ENCODE measurements at places on chromosomes 7 and 10.
A peak's percentile ranks its signal among the peaks of the same experiment; 100 is the strongest.

DNA sequence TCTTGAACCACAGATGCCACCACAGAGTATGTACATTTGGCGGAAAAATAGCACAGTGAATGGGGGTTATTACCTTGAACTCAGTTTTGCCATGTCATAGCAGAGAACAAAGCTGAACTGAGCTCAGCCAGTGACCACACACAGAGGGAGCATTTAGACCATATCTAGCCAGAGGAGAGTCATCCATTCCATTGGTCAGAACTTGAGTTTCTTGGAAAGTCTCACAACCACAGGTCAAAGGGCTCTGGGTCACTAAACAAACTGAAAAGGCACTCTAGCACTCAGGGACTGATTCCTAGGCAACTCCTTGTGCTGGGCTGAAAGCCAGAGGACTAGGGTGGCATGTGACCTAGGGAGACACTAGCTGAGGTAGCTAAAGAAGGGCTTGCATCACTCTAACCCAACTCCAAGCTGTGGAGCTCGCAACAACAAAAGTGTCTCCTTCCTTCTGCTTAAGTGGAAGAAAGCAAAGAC is 239.7 kb upstream of the SEMA3D start:
- no peak for DNase-seq

DNA sequence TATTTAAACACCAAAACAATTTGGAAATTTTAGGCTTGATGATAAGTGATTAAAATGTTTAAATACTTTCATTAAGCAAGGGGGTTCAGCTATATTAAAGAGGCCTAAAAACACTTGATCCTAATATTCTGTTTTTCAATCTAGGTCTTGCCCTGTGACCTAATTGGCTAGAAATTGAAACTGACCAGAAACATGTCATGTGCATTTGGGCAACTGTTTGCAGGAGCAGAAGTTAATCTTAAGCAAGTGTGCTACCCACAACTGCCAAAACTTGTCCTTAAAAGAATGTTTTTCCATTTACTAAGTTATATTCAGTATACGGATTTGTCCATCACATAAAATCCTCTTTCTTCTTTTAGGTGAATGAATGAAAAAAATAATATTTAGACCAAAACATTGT is 167.3 kb downstream of the PPP1R3A start:
- DNase-seq, result no peak

- DNase-seq, result no peak
These were observed 81.6 kb downstream of the DNAJB6 start for GRCh38 chr7:157418204-157419034.

GRCh38 chr7:155438777-155439176 is 19.2 kb upstream of the EN2 start:
- DNase-seq, result no peak

GRCh38 chr7:152756116-152756515 is 3.4 kb upstream of the ACTR3B start:
- no peak for DNase-seq

GRCh38 chr7:2689951-2690705 is 2.1 kb downstream of the AMZ1 start:
- no peak for DNase-seq

GRCh38 chr7:32427769-32428291 is 62.4 kb downstream of the LSM5 start:
- peak; percentile 63 for DNase-seq

DNA sequence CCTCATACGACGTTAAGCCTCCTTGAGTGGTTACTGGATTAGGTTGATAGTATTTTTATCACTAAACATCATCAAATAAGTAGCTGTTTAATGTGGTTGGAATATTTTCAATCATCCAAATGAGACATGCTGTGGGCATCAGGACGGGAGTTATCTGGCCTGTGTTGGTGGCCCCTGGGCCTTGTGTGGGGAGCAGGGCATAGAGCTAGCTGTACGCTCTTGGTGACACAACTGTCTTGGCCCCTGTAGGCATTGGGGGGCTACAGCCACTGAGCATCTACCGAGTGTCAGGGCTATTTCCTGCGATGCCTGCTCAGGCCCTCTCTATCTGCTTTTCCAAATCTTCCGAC is 28.3 kb downstream of the BAG3 start:
- DNase-seq, result no peak

GRCh38 chr7:129421717-129422250 is 12.4 kb upstream of the STRIP2 start:
- no peak for DNase-seq

- no peak for DNase-seq
These were observed 300.7 kb downstream of the HDAC9 start for GRCh38 chr7:18796216-18796615.

DNA sequence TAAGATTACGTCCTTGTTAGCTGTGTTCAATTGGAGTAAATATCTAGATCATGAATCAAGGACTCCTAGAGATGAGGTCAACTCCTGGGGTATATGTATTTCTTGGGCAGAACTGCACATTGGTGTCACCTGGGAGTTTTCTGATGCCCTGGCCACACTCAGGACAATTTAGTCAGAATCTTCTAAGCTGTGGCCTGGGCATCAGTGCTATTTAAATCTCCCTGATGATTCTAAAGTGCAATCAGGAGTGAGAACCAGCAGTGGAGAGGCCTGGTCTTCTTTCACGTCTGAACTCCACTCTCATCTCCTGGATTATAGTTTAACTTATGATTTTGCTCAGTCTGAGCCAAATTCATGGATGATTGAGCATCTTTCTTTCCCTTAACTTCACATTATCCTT is 218.0 kb downstream of the BMPER start:
- DNase-seq, result no peak

- DNase-seq, result no peak
These were observed 24.4 kb upstream of the TES start for GRCh38 chr7:116185956-116186355.

- no peak for DNase-seq
These were observed 380.7 kb upstream of the PFKP start for GRCh38 chr10:2686691-2687090.

DNA sequence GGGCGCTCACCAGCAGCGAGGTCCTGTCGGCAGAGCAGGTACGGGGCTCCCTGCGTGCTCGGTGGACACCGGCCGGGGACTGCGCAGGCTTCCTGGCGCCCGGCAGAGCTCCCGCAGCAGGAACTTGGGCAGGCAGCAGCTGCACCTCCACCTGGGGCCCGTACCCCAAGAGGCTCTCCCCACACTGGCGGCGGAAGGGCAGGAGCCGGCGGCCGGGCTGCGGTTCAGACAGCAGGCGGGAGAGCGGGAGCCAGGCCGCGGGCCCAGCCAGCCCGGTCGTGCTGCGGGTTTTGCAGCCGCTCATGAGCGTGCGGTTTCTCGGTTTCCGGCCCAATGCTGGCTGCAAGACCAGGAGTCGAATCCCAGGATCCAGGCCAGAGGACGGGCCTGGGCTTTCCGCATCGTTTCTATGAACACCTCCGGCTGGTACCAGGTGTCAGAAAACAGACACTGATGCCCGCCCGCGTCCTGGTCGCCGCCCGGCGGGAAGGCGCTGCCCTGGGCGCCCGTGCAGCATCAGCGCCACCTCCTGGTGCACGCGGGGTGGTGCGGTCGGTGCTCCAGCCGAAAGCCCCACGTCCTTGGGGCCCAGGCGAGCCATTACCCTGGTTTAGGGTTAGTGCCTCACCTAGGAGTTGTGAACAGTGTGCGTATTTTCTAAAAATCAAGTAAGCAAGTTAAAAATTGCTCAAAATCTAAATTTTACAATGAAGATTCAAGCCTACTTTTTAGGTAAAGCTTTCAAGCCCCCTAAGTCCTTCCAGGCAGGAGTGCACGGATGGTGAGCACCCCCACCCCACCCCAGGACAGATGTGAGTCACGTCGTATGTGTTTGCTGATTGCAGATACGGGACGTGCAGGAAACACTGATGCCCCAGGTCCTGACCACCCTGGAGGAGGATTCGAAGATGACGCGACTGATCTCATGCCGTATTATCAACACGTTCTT is 47.4 kb upstream of the PRKAR1B start:
- DNase-seq, result peak; percentile 25

DNA sequence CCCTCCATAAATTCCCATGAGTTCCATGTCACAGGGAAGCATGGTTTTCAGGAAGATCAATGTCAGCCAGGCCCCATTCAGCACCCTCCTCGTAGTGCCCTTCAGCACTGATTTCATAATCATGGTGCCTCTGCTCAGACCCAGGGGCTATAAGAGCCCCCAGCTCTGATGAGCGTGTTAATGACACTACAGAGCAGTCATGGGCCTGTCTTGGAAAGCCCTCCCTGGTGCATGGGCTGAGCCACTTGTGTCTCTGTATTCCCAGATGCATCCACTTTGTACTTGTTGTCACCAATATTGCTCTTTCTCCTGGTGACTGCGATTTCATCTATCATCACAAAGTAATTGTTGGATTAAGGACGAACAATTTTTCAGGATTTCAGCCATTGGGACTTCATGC is 154.6 kb downstream of the ADARB2 start:
- DNase-seq, result no peak

GRCh38 chr7:141551094-141551781 is at the start of gene AGK:
Gene AGK (plus strand): TSS chr7:141551410. CDS start chr7:141555467, 4,057 bp downstream.
- peak; percentile 71 for DNase-seq

- no peak for DNase-seq
These were observed 5.5 kb upstream of the MNX1 start for GRCh38 chr7:157016024-157016351.

DNA sequence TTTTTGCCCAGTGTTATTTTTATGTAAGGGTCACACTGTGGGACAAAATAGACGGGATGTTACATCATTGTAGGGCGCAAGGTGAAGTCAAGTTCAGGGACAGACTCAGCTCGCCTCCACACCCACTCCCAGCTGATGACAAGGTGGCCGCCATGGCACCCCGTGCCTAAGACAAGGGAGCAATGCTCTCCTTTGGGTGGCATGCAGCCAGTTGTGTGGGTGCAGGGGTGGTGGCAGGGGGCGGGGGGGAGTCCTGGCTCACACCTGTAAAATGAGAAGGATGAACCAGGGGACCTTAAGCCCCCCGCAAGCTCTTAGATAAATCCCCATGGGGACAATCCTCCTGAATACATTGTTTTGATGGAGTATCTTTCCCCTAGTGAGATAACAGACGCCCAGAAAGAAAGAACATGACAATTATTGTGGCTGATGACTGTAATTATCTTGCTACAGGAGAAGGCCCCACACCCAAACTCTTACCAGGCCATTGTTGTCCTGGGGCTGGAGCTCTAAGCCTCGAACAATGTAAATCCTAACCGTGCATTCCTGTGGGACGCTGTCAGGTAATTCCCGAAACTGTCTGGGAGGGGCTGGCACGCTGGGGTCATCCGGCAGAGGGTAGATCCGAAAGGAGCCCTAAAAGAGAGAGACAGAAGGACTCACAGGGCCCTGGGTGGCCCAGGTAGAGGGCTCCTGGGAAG is 148.7 kb downstream of the MYOF start:
- no peak for DNase-seq

- DNase-seq, result no peak
These were observed 42.6 kb upstream of the FAM133B start for GRCh38 chr7:92632791-92633190.

- DNase-seq, result no peak
These were observed 68.3 kb downstream of the NAMPT start for GRCh38 chr7:106216517-106216922.

- DNase-seq, result no peak
These were observed 66.1 kb downstream of the AMZ1 start for GRCh38 chr7:2754086-2754485.

DNA sequence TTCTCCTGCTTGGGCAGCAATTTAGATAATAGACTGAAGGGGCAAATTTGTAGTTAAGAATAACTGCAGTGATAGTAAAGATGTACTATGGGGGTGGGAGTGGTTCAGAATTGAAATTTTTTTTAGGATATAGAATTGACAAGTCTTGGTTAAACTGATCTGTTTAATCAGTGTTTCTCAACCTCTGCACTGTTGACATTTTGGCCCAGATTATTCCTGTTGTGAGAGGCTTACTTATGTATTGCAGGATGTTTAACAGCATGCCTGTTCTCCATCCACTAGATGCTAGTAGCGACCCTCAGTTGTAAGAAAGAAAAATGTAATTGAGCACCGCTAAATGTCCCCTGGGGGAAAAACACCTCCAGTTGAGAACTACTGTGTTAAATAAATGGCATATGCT is 176.5 kb downstream of the CCDC7 start:
- no peak for DNase-seq

GRCh38 chr7:88492153-88492552 is 185.5 kb upstream of the STEAP4 start:
- DNase-seq, result no peak

- no peak for DNase-seq
These were observed 8.8 kb upstream of the MGAM start for GRCh38 chr7:141986923-141987322.

GRCh38 chr7:74627661-74628411 is 29.7 kb upstream of the GTF2I start:
- no peak for DNase-seq

DNA sequence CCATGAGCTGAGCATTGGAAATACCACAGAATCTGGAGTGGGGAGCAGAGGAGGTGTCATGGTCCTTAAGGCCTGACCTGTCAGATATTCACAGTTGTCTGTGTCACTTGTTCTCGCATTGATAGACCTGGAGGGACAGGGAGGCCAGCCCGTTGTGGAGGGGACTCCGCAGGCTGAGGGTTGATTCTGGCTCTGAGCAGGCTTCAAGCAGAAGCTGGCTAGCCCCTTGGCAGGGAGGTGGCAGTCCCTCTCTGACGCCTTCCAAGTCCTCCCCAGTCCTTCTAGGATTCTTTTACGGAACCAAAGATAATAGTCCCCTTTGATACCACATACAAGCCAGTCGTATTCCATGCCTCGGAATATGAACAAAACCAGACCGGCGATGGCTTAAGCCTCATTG is 65.4 kb downstream of the GRK5 start:
- DNase-seq, result no peak

All from KBM-7 (cell line).